ENCODE measurements at places on chromosomes 7 and 10.

DNA sequence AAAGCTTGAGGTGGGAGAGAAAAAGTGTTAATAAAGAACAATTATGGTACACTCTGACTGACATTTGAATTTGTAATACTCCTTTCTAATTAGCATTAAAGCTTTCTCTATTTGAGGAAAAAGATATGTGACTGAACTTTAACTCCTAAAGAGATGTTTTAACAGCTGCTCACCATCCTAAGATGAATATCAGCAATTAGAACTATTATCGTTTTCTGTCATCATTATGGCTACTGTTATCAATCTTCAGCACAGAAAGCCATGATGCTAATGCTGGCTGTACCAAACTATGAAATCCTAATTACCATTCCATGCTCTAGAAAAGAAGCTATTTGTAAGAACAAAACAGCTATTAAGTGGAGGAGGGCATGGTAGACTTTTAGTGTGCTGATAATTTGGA lies 228.8 kb upstream of the CSTF2T start:
- no peak for DNase-seq

DNA sequence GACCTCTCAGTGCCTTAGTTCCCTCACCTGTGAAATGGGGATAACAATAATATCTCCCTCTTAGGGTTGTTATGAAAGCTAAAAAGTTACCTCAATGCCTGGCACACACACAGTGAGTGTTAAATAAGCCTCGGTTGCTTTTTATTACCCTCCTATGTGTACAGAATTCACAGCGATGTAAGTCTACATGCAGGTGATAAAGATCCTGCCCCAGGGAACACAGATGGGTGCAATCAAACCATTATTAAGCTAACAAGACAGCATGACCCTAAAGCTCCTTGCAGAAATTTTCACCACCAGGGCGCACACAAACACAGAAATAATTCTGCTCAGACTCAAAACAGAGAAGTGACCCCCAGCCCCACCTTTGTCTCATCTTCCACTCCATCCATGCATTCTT lies 261.9 kb downstream of the SNX10 start:
- no peak for DNase-seq

DNA sequence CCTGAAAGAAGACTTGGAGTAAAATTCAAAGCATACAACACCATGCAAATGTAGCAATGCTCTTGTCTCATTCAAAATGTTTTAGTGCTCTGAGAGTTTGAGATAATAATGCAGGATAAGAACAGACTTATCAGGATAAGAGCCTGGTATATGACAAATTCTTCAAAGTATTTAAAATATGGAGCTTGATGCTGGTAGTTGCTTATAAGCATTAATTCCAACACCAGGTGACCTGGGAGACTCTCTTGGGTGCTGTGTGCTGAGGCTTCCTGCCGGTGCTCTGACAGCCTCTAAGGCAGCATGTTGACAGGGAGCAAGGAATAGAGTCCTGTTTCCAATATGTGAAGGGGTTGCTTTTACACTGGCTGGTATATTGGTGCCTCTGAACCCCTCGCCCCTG lies 34.8 kb upstream of the SLC26A5 start:
- no peak for DNase-seq

DNA sequence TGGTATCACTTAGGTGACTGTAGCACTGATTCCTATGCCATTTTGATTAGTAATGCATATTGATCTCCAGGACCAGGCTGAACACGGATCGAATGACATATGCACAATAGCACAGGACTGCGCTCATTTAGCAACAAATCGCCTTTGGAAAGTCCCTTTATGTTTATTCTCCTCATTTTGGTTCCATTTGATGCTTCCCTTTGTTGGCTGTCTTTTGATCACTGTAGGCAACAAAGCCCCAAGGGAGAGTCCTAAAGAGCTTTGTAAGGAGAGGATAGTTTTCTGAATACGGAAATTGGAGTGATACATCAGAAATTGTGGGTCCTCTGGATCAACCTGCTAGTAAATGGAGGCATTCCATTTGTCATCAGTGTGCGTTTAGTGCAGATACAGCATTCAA lies 1111.4 kb downstream of the SORCS1 start:
- no peak for DNase-seq

- DNase-seq: no peak
These were observed 61.3 kb upstream of the INSIG1 start for GRCh38 chr7:155236386-155236785.

Data from NCI-H2107 (cell line).